ENCODE measurements at places on chromosomes 11 and 22.

DNA sequence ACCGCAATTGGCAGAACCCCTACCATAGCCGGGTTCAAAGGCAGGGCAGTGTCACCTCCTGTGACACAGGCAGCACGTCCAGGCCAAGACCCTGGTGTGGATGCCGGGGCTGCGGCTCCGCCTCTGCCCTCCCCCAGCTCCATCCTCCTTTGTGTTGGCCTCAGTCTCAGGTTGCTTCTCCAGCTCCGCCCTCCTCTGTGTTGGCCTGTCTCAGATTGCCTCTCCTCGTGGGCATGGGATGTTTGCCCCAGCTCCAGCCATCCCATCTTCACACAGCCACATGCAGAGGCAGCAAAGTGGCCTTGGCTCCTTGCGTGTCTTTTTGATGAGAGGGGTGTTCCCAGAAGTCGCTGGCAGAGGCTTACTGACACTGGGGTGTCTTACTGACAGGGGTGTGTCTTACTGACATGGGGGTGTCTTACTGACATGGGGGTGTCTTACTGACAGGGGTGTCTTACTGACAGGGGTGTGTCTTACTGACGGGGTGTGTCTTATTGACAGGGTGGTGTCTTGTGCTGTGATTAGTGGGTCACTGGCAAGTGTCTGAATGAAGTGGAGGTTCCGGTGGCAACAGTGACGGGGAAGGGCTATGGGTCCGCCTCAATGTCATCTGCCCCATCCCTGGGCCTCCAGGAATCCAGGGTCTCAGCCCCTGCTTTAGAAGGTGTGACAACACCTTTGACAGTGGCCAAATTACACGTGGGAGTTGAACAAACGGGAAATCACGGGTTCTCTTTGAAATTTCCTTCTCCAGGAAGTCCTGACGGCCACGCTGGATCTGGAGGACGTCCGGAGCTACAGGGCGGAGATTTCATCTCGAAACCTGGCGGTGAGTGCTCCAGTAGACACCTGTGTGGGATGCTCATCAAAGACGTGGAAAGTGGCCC lies 24.9 kb downstream of the NADSYN1 start:
- no peak for DNase-seq

DNA sequence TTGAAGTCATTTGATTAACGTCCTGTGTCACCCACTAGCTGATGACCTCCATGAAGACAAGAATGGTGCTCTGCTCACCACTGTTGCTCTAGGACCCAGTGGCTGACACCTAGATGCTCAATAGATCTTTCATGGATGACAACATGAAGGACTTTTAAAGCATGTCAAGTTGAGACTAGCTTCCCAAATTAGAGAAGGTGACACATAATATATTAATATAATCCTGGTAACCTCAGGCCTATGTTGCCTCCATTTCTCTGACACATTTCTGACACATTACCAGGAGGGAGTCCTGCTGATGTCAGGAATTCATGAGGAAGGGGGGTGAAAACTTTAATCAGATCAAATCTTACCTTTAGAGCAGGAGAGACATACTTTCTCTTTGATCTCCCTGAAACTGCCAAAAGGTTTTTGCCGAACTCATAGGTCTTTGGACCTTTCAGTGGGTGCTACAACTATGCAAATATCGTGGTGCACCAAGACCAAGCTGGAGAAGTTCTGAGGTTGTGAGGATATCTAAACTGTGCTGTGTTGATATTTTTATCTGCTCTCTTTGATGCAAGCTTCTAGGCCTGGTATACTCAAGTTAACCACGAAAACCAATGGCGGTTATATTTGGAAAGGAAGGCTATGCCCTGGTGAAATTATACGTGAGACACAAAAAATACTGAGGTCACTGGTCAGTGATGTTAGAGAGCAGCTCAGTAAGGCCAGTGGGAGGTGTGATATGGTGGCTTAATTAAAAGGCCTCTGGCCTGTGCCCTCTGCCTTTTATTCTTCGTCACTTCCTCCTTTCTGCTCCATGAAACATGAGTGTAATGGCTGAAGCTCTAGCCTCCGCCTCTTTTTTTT lies 13.2 kb upstream of the AMPD3 start:
- DNase-seq: no peak

DNA sequence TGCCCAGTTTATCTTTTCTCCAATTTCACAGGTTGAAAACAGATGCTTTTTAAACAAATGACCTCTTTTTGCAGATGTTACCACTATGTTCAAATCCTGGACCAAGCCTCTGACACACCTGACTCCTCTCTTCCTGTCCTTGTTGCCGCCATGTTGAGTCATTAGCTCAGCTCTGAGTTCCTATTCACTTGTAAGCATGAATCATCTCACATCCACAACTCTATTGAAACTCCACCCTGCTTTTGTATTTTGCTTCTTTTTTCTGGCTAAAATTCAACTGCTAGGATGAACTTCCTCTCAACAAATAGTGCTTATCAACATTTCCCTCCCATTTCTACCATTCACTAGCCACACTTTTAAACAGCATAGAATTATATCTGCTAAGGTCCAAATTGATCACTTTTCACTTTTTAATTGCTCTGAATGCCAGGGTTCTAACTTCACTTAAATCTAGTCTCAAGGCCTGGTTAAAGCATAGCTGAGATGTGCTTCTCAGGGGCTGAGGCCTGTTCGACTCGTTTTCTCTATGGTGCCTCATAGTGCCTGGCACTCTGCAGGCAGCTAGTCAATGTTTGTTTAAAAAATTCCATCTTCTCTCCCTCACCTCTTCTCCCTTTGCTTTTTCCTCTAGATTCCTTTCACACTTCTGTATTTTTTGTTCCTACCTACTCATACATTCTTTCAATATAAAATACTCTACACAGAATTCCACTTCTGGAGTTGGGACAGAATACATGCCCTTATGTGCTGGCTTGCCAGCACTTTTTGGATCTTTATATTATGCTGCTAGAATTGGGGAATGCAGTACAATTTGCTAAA lies 3.9 kb downstream of the JOSD1 start:
- DNase-seq: no peak

- no peak for DNase-seq
Measured at GRCh38 chr11:65496304-65497140, 2.3 kb upstream of the MALAT1 start.

GRCh38 chr11:100887659-100888058 lies 200.6 kb downstream of the ARHGAP42 start:
- no peak for DNase-seq

- DNase-seq: peak; percentile 61
Measured at GRCh38 chr11:43282607-43283440, 29.0 kb upstream of the API5 start.

GRCh38 chr11:134486106-134486505 lies 74.1 kb upstream of the B3GAT1 start:
- DNase-seq: no peak

GRCh38 chr11:8754241-8754640 lies 71.6 kb downstream of the RPL27A start:
- DNase-seq: no peak

DNA sequence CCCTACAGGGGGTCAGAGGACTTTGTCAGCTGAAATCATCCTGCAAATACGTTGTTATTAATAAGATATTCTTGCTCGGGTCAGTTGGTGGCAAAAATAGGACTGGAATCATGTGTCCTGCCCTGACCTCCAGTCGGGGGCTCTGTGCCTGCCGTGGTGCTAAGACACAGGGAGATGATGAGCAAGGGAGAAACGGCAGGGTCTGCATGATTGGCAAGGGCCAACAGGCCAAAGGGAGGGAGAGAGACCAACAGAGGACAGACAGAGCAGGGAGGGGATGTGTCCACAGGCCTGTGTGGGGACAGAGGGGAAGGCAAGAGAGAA lies 10.4 kb upstream of the TSKU start:
- no peak for DNase-seq

- no peak for DNase-seq
Measured at GRCh38 chr11:116901211-116901610, 63.8 kb upstream of the APOA1 start.

GRCh38 chr11:111765984-111766833 lies at the start of gene PPP2R1B:
Gene PPP2R1B, minus strand, starts transcription at chr11:111766389. Its CDS starts 28 bp downstream, at chr11:111766361.
- DNase-seq: peak; percentile 94

DNA sequence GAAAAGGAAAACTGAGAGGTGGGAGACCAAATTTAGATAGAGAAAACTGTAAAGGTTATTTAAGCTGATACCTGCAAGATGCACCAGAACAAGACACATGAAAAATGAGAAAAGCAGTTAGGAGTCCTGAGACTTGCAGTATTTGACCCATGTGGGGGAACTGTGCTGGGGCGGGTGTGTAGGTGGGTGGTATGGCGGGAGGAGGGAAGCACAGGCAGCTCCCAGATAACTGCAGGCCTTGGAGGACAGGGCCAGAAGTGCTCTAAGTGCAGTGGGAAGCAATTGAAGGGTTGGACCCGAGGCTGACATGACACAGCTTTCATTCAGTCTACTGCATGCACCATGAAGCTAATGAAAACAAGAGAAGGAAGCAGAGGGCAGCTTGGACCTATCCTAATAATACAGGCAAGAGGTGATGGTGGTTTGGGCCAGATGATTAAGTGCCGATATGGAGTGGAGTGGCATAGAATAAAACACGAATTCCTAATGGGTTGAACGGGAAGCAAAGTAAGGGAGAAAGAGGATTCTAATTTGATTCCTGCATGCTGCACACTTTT lies 48.0 kb upstream of the ANO3 start:
- DNase-seq: no peak

- no peak for DNase-seq
Measured at GRCh38 chr11:47388697-47389576, 10.6 kb upstream of the SPI1 start.

- no peak for DNase-seq
Measured at GRCh38 chr11:111352935-111353710, 26.0 kb downstream of the POU2AF1 start.

DNA sequence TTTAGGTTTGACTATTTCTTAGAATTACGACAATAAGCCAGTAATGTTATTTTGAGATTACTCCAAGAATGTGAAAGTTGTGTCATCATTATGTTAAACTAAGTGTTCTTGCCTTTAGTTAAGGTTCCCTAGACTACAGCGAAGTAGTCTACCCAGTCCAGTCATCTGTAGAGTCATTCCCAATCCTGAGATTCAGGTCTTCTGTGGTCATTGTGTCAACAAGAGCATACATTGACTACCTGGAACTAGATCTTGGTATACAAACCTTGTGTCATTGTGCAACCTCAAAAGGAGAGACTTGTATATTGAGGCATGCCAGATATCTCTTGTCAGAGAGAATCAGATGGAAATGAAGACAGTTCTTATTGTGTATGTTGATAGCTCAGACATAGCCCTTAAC lies 115.9 kb downstream of the ATM start:
- no peak for DNase-seq

DNA sequence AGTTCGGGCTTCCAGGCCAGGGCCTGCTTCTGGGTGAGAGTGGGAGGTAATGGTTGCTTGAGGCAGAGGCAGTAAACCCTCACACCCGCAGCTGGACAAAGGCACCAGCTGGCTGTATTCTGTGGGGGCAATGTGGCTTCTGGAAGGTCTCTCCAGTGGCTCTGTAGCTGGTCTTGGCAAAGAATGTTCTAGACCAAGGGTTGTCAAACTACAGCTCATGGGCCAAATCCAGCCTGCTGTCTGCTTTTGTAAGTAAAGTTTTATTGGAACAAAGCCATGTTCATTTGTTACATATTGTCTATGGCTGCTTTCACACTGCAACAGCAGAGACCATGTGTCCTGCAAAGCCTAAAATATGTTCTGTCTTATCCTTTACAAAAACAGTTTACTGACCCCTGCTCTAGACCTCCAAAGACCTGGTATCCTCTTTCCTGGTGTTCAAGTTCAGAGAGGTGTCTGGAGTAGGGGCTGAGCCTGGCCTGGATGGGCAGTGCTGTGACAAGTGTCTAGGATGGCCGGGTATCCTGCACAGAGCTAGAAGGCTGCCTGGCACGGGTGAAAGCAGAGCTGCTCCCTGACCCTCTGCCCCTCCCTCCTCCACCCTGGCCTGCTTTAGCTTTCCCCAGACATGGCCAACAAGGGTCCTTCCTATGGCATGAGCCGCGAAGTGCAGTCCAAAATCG lies 3.4 kb downstream of the TAGLN start:
- DNase-seq: no peak

GRCh38 chr11:1761110-1761856 lies 2.4 kb downstream of the CTSD start:
- DNase-seq: no peak

- DNase-seq: no peak
Measured at GRCh38 chr11:125566235-125566634, 3.0 kb upstream of the EI24 start.

DNA sequence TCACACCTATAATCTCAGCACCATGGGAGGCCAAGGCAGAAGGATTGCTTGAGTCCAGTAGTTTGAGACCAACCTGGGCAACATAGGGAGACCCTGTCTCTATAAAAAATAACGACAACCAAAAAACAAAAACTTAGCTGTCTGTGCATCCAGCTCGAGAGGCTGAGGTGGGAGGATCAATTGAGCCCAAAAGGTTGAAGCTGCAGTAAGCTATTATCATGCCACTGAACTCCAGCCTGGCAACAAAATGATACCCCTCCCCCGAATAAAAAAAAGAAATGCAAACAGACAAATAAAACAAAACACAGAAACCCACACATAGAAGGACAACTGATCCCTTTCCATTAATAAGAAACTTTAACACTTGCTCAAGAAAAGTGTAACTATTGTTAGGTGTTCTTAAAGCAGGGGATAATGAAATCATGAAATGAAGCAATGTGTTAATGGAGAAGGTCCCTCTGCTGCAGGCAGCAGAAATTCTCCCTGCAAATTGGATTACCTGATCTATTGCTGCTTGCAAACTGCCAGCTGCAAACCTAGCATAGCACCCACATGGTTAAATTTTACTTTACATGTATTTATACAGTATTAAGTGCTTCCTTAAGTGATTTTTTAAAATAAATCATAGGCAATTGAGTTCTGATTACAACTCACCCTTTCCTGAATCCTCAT lies 226.3 kb downstream of the SBF2 start:
- no peak for DNase-seq

- DNase-seq: no peak
Measured at GRCh38 chr11:62146476-62147200, 22.8 kb downstream of the INCENP start.

GRCh38 chr22:19750507-19751490 lies 9.8 kb upstream of the TBX1 start:
- DNase-seq: no peak

DNA sequence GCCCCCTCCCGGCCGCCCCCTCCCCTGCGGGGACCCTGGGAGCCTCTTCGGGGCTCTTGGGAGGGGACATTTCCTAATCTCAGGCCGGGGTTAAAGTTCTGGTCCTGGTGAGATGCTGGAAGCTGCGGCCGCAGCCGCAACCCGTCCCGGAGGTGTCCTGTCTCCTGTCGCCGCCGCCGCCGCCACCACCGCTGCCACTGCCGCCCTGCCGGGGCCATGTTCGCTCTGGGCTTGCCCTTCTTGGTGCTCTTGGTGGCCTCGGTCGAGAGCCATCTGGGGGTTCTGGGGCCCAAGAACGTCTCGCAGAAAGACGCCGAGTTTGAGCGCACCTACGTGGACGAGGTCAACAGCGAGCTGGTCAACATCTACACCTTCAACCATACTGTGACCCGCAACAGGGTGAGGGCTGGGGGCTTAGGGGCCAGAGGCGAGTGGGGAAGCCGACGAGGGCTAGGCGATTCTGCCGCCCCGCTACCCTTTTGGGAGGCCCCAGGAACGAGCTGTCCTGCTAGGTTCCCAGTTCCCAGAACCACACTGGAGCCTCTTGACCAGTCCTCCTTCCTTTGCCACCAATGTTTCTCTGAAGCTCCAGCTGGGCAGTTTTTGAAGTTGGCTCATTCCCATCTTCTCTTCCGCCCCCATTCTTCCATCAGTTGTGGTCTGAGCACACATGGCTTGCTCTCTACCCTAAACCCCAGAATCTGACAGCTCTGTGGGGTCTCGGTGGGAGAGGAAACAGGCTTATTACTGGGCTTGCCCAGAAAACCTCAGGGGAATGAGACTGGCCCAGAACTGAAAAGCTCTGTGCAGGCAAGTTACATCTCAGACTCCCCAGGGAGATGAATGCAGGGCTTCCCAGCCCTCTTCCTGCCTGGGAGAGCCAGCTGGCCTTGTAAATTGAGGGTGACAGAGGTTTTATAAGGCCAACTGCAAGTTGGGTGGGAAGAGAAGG lies 781 bp downstream of the SIDT2 start:
- peak; percentile 69 for DNase-seq
